Gastrocnemius medialis (tissue), 4 donors: ENCODE measurements at places on chromosomes 12 and 14. TPM values are rescaled to one million over a fixed set of nuclear protein-coding genes. Genes with fewer than 3 reads are reported as not detected.

Gene KRT78
- total RNA-seq = not detected

- no peak for DNase-seq
These were observed 21.1 kb downstream of the ZFHX2 start for GRCh38 chr14:23530375-23531055.

GRCh38 chr12:93962336-93962735 is 186.0 kb upstream of the PLXNC1 start:
- DNase-seq = no peak

GRCh38 chr12:40287369-40287975 is 62.7 kb downstream of the LRRK2 start:
- no peak for DNase-seq

- DNase-seq = no peak
These were observed 445.4 kb upstream of the OR4E1 start for GRCh38 chr14:22118899-22119477.

DNA sequence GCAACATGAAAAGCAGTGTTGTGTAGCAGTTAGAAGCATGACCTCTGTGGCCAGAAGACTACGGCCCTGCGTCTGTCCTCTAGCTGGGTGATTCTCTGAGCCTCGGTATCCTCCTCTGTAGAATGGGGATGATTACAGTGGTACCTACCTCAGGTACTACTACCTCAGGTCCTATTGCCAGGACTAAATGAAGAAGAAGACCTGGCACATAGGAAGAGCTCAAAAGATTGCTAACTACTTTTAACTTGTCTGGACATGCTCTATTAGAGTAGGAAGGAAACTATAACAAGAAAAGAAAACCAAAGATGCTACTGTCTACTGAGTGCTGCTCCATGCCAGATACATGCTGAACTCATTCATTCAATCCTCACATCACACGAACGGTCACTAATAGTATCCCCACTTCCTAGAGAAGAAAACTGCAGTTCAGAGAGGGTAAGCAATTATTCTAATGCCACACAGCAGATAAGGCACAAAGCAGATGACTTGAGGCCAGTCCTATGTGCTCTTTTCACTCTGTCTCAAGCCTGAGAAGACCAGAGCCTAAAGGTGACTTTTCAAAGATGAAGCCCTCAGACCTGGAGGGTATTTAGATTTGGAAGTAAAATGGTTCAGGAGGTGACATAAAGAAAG is 108.1 kb upstream of the HIF1A start:
- DNase-seq = no peak

DNA sequence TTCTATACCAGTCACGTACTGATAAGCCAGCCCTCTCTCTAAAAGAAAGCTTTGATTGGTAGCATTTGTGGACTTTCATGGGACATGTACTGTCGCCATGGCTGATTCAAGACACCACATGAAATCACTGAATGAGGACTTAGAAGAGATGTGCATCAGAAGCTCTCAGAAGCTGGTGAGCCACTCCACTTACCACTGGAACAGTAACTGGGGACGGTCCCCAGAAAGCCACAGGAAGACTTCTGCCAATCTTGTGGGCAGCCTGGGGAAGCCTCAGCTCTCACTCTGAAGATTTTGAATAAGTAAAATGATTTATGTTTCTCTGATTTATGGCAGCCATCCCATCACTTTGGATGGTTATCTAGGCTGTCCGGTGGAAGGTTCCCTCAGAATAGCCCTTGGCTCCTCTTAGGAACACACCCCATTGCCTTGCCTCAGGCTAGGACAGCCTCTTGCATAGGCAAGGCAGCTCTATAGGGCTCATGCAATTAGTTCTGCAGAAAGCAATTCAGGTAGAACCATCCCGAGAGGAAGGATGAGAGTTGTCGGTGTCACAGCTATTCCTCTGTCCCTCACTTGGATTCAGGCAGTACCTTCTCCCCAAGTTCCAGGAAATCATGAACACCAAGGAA is 9.8 kb downstream of the DHRS1 start:
- DNase-seq = no peak

DNA sequence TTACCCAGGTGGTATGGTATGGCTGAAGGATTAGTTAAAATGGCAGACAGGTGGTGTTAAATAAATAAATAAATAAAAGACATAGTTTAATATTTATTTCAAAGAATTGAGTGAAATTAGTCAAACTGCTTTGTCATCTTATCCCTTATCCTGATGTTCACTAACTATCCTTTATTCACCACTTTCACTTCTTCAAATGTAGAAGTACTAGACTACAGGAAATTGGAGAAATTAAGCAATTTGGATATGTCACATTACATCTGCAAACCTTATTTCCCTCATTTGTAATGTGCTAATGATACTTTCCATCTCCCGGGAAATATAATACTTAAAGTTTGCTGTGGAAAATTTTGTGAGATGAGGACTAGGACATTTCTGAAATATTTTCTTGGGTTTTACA is 1195.7 kb downstream of the LRFN5 start:
- no peak for DNase-seq

GRCh38 chr12:31479516-31480210 is 111.3 kb downstream of the DENND5B start:
- DNase-seq = no peak
